ENCODE measurements at places on chromosomes 2 and 18.

DNA sequence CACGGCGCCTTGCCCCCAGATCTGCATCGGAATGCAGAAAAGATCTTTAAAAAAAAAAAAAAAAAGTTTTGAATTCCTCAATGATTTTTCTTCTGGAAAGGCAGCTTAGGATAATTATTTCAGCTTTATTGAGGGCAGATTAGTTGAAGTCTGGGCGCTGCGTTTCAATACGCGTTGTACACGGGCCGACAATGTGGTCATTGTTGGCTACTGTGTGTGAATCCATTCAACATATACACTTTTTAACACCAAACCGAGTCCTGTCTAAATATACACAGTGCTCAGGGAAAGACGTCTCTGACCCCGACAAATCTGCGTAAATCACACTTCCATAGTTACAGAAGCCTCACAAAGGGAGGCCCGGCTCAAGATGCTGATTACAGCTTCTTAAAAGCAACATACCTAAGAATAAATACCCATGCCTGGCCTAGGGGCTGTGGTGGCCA, 1.4 kb upstream of the SIX3 start:
- no peak for DNase-seq

DNA sequence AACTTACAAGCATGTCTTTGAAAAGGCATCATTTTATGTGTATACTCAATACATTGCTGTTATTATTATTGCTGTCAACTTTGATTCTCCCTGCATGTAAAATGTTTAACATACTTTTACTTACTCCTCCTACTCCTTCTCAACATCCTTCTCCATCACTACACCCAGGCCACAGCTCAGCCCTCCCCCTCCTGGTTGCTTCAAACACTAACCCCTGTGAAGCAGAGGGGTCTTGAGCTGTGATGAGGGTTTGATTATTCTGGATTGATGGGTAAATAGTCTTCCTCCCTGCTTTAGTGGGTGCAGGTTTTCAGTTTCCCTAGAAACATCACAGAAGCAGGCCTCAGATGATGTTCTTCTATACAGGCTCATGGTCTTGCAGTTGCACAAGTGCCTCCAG, 221.0 kb downstream of the OSR1 start:
- DNase-seq: no peak

DNA sequence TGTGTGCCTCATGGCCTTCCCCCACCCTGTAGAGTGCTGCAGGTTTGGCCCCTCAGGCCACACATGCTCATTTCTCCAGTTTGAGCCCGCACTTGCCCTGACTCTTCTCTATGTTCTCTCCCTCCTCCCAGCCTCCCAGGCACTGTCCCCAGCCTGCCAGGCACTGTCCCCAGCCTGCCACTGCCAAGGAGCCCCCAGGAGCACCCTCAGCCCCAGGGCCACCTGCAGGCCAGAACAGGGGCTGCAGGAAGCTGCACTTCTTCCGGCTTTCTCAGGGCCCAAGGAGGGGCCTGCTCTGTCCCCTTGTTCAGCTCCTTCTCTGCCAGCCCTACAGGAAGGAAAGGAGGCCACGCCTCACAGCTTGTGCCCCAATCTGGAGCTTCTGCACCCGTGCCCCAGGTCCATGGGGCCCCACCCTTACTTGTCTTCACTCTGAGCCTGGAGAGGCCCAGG, 31.6 kb downstream of the CYP26B1 start:
- DNase-seq: no peak

- no peak for DNase-seq
Measured at GRCh38 chr18:60146220-60146960, 226.2 kb downstream of the MC4R start.

DNA sequence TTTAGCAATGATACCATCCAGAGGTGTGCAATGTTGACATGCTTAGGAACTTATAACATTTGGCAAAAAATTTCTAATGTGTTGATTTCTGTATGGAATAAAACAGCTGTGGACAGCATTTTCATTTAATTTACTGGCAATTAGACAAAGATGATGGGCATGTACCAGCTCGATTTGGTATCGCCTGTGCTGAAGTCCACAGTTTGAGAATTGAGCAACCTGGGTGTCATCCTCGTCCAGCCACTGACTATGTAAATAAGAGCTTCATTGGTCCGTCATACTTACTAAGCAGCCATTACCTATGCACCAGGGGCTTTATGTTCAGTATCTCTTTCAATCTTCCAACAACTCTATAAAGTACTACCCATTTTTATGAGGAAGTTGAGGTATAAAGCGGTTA, 24.6 kb upstream of the ACAA2 start:
- no peak for DNase-seq

DNA sequence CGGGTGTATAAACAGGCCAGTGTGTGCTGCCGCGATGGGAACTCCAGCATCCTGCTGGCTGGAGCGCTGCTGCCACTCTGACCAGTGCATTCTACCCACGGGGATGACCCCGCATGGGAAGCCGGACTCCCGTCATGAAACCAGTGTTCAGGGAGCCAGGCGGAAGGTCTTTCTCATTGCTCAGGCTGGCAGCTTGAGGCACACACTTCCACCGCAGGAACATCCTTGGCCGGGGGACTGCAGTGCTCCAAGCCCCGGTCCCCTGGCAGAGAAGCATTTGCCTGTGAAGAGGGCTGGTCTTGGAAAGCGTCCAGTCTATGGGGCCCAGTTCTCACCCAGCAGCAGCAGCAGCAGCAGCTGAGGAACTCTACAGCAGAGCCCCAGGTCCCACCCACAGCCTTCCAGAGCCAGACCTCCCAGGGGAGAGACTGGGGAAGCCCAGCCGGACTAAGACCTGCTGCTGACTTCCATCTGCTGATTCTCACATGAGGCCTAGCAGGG, 235.9 kb downstream of the KLHL29 start:
- no peak for DNase-seq

- no peak for DNase-seq
Measured at GRCh38 chr2:9213477-9214051, 7.0 kb downstream of the ASAP2 start.

DNA sequence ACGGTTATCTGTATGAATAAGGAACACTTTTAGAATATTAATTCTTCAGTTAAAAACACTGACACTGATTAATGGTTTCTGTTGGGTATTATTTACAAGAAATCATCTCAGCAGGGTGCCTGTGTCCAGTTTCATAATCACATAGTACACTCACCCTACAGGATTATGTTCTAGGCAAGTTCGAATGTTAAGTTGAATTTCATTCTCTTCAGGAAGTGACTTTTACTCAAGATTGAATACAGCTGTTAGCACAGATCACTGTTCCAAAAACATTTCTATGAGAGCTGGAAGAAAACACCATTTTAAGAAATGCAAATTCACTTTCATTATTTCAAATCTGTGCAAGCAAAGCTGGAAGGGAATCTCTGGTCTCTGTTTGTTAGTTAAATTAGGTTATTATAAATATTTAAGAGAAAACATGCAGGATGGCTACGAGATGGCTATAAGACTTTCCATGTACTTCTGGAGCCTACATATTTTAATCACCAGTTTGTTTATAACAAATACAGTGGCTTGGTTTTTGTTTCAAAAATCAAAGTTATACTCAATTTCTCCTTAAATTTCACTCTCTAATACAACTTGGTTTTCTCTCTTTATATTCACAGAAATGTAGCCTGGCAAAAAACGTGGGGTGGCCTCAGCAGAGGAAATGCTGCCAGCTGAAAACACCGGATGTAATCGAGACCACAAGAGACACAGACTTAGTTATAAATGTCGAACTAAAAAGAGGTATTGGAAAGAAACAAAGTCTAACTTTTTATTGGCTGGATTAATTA, 65.8 kb downstream of the RBMS1 start:
- DNase-seq: peak; percentile 34

DNA sequence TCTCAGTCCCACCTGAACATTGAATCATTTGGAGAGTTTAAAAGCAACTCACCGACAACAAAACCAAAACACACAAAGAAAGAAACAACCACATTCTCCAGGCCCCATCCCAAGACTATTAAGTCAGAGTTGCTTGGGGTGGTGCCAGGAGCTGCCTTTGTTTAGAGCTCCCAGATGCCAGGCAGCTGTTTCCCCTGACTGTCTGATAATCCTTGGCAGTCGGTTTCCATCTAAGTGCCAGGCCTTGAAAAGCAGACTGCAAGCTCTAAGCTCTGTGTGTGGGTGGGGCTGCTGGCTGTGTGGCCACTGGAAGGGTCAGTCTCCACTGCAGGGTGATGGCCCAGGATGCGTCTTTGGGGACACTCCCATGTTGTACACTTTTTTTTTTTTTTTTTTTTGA, 255.3 kb upstream of the AGAP1 start:
- no peak for DNase-seq

GRCh38 chr2:96207774-96208142, 869 bp downstream of the STARD7 start:
- DNase-seq: peak; percentile 8

DNA sequence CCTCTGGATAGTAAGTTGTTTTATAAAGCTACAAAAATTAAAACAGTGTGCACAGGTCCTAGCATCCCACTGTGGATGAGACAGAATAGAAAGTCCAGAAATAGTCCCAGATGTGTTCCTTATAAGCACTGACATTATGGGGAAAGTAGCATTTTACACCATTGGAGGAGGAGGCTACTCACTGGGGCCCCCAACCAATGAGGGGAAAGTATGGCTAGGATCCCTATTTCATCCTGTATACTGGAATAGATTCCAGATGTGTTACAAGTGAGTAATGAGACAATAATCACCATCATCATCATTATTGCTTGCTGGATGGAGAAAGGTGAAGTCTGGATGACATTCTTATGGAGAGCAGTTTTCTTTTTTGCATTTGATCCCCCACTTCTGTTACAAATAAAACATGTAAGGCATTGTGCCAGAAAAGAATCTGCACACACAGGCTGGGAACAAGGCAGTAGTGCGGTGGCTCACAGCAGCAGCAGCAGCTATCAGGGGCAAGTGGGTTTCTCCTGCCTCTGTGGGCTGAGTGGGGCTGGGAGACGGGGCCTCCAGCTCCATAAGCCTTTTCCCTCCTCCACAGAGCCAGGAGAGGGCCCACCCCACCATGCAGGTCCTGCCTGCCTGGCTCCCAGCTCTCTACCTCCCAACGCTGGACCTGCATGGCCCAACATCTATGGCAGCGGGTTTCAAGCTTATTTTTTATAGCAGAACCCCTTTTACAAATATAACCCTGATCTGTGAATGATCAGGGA, 5.0 kb downstream of the ARID5A start:
- DNase-seq: no peak

- DNase-seq: peak; percentile 40
Measured at GRCh38 chr2:69770193-69770702, 28.3 kb downstream of the ANXA4 start.

GRCh38 chr2:105779394-105779793, 34.7 kb downstream of the NCK2 start:
- no peak for DNase-seq

DNA sequence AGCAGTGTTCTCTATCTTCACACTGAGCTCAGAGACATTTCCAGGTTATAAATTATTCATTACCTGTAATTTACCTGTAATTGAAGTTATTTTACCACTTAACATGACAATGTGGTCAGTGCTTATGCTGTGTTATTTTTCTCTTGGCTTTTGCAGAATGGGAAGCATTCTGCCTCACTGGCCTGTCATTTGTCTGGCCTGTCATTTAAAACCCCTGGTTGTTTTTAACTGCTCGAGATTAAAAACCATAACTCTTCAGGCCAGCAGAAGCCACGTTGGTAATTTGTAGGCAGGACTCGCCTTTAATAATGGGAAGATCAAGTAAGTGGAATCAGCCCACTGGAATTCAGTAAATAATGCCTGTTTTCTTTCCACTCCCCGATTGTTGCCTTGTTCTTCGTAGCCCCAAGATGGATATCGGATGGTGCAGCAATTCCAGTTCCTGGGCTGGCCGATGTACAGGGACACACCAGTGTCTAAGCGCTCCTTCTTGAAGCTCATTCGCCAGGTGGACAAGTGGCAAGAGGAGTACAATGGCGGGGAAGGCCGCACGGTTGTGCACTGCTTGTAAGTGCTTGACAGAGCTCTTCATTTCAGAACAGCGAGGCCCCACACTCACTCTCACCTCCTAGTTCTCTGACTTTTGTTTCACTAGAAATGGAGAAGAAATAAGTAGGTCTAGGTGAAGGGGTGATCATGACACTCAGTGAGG, 222.4 kb upstream of the RAB12 start:
- no peak for DNase-seq

GRCh38 chr2:110115291-110116032, at the start of gene MALL:
TSS of gene MALL (minus strand) at chr2:110115822. CDS start at chr2:110115792, 30 bp downstream.
- no peak for DNase-seq

- no peak for DNase-seq
Measured at GRCh38 chr2:239961662-239962613, 63.2 kb downstream of the NDUFA10 start.

- DNase-seq: no peak
Measured at GRCh38 chr2:113277474-113278072, 1.1 kb downstream of the PAX8 start.

DNA sequence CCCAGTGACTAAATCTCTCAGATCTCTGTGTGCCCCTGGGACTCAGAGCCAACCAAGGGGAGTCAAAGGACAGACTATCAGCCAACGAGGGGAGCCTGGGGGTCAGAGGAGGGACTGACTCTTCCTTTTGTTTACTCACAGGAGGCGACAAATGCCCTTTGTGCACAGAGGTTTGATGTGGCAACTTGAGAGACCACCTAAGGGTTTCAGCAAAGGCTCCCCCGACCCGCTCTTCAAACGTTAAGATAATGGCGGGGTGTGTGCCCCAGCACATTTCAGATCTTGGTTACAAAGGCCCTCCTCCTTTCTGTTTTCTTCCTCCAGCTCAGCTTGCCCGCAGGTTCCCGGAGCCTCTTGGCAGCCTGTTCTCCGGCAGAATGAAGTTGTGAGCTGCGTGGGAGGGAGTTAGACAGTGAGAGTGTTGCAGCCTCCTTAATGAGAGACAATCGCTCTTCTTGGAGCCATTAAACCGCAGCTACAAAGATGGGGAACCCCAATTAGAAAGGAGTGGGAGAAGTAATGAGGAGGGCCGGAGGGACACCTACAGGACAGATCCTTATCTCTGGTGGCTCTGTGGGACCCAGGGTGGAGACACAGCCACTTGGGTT, 76.2 kb downstream of the KIAA2012 start:
- DNase-seq: no peak

Measured in activated T-cell treated with anti-CD3 and anti-CD28 coated beads, Interleukin-2, amount 50 U/mL, for 72 hours (primary cell).